RPMI8226 (cell line): ENCODE measurements at places on chromosomes 13 and 19.

GRCh38 chr13:98563071-98563470, 13.8 kb downstream of the STK24 start:
- DNase-seq = no peak

- DNase-seq = peak; percentile 61
These were observed at the start of gene ZNF835 for GRCh38 chr19:56671613-56671994. Gene ZNF835 (minus strand): TSS chr19:56671757. CDS start chr19:56665198, 6,559 bp downstream.

- no peak for DNase-seq
These were observed 42.0 kb downstream of the RAB20 start for GRCh38 chr13:110519506-110519905.

- DNase-seq = no peak
These were observed 100.8 kb downstream of the STK24 start for GRCh38 chr13:98476106-98476505.

- DNase-seq = no peak
These were observed 39.4 kb downstream of the IER2 start for GRCh38 chr19:13189600-13189999.
